ENCODE measurements at places on chromosomes 6 and 20. TPM values are rescaled to one million over a fixed set of nuclear protein-coding genes. Genes with fewer than 3 reads are reported as not detected.

ANGPT4 gene
- 0.03 TPM for total RNA-seq

TXLNB gene
- total RNA-seq = not detected

CDK5RAP1 gene
- 8.5 TPM for total RNA-seq

COL12A1 gene
- total RNA-seq = 2.8 TPM

- DNase-seq = no peak
These were observed 37.1 kb downstream of the EYA2 start for GRCh38 chr20:46931699-46932098.

DNA sequence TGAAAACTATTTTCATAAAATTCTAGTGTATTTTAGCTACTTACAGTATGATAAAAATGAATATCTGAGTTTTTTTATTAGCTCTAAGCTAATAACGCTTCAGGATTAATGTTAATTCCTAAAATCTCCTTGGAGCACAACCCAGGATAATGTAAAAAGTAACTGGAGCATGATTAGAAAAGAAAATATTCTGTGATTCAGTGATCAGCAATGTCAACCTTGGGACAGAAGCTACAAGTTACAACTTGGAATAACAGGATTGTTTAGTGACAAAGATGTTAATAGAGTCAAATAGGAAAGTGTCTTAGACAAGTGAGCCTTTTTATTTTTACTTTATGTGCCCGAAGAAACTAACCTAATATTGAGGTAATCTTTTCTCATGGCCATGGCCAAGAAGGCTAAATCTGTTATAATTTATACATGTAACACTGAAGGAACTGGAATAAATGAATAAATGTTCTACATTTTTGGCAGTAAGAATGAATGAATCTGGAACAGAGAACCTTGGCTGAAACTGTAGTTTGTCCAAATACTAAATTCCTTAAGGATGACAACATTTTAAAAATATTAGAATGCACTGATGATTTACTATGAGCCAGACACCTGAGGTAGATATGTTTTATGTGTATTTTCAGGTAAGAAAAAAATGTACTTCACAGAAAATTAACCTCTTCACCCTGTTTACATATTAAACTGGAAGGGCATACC is 994.0 kb downstream of the GRIK2 start:
- no peak for DNase-seq

- DNase-seq = no peak
These were observed 132.7 kb upstream of the GMDS start for GRCh38 chr6:2378046-2378657.

DNA sequence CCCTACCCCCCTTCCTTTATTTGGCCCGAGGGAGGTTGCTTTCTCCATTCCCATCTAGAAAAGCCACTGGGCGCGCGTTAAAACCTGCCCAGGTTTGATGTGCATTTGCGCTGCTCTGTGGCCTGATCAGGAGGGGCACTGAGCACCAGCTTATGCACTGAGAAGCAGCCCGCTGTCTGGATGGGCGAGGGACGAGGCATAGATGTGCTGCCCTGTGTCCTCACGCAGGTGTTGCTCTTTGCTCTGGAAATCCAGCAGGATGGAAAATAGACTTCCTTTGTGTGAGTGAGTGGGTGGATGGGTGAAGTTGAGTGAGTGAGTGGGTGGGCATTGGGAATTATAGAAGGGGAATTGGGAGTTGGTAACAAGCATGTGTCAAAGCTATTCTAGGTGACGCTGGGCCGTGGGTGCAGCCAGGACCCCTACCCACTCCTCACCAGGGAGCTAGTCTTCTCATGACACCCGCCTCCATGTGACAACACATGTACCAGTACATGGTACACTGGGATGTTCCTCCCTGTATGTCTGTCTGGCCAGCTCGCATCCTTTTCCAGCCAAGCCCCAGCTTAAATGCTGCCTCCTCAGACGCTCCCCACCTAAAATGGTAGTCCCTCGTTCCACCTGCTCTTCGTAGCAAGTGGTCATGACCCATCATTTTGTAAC is 162.6 kb downstream of the DTNBP1 start:
- DNase-seq = no peak

GRCh38 chr20:7193681-7194080 is 426.2 kb downstream of the BMP2 start:
- DNase-seq = no peak

DNA sequence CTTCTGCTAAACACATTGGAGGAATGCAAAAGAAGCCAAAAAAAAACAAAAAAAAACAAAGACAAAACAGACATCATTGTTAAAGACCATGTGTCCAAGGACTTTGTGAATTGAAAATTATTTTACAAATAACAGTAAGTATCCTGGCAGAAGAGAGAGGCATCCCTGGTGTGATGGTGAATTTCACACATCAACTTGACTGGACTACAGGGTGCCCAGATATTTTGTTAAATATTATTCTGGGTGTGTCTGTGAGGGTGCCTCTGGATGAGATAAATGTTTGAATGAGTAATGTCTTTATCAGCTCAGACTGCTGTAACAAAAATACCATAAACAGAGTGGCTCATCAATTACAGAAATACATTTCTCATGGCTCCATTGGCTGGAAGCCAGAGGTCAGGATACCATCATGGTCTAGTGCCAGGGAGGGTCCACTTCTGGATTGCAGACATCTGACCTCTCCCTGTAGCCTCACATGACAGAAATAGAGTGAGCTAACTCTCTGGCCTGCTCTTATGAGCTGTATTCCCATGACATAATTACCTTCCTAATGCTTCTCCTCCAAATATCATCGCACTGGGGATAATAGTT is 12.2 kb upstream of the C6orf118 start:
- DNase-seq = no peak

- DNase-seq = no peak
These were observed 146.8 kb downstream of the TFAP2B start for GRCh38 chr6:50965495-50965894.

- DNase-seq = no peak
These were observed 579.6 kb downstream of the PTPRT start for GRCh38 chr20:42610070-42610469.

All from pancreas (tissue), 10 donors.